ENCODE measurements at places on chromosomes 4 and X.

DNA sequence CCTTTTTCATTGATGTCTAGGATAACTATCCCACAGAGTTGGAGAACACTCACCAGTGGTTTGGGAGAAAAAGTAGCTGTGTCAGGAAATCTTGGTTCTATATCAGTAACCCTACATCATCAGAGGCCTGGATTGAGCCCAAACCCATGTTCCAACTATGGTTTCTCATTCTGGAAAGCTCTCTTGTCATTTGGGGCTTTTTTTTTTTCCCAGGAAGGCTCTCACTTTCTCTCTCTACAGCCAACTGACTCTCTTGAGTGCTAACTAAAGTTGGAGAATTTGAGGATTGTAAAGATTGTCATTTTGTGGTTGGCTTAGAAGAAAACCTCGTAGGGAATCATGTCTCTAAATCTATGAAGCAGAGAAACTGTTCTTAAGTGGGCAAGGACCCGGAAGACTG lies 228.2 kb upstream of the DIPK2B start:
- no peak for DNase-seq

- DNase-seq = no peak
Observed at GRCh38 chr4:80614319-80614718, 278.8 kb downstream of the CFAP299 start.

DNA sequence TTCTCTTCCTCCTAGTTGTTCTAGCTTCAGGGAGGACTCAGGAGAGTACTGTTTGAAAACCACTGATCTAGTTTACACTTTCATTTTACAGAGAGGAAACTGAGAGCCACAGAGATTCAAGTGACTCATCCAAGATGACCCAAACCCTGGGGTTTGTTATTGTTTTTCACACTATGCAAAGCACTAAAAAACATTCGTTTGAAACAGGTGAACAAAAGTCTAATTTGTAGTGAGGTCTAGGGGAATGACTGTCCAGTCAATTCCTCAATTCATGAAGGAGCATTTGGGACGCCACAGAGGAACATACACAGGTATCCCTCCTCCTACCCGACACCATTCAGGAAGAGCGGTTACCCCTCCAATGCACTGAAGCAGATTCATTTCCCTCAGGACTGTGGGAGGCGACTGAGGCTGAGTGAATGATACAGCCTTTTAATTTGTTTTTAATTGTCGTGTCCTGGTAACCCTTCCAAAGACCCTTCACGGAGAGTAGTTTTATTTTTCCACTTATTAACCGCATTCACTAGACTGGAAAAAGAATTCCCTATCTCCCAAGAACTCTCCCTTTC lies 30.3 kb downstream of the TLR10 start:
- no peak for DNase-seq

DNA sequence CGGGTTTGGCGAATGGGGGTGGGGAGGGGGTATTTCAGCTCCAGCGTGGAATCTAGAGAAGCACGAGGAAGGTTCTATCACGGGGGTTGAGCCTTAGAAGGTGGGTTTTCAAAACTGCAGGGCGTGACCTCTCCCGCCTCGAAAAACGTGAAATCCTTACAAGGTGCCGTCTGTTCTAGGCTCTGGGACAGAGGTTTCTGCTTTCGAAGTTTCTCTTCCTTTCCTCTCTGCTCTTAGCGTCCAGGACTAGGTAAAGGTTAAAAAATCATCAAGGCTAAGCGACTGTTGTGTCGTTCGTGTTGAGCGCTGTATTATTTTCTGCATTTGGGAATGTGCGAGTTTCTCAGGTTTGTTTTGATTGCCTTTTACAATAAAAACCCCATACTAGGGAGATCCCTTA lies 1.1 kb downstream of the FHL1 start:
- no peak for DNase-seq

DNA sequence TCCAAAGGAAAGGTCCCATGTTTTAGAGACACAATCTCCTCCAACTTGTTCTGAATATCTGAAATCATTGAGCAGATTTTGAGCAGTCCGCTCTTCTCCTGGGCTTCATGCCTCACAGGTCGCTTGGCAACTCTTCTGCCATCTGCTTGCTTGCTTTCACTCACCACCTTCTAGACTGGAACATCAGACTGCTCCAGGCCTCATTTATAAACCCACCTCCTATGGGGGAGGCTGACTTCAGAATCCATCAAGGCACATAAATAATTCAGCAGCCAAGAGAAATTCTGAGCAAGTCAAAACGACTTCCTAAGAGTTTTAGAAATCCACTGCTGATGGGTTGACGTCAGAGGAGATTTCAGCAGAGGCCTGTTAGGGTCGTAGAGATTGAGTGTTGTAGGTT lies 64.1 kb downstream of the FAM184B start:
- DNase-seq = no peak

DNA sequence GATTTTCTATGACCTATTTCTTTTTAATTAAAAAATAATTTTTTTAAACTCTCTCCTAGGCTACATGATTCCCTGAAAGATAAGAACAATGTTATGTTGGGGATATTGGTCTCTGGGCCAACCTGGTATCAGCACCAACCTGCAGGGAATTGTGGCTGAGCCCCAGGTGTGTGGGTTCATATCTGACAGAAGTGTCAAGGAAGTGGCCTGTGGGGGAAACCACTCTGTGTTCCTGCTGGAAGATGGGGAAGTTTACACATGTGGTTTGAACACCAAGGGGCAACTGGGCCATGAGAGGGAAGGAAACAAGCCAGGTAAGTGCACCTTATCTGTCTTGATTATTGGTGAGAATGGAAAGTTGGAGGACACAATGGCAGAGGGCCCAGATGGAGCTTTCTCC lies 13.5 kb downstream of the HERC3 start:
- no peak for DNase-seq

DNA sequence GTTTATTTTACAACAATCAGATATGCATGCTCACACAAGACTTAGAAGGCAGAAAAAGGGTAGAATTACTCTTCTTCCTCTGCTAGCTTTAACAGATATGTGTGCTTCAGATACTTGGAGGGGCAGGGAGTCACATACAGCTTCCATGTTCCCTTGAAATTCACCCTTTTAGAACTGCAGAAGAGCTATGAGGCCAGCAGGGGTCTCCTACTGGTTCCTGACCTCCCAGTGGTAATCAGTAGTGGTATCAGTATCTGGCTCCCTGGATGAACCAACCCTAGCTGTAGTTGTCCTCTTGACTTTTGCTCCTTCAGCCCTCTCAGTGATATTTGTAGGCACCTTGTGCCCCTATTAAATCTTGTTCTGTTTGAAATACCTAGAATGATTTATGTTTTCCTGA lies 81.5 kb downstream of the RCHY1 start:
- no peak for DNase-seq
